KG1 (cell line): ENCODE measurements at places on chromosomes 16 and 17.

- DNase-seq = no peak
Measured at GRCh38 chr17:1635675-1636465, 7.2 kb upstream of the SLC43A2 start.

DNA sequence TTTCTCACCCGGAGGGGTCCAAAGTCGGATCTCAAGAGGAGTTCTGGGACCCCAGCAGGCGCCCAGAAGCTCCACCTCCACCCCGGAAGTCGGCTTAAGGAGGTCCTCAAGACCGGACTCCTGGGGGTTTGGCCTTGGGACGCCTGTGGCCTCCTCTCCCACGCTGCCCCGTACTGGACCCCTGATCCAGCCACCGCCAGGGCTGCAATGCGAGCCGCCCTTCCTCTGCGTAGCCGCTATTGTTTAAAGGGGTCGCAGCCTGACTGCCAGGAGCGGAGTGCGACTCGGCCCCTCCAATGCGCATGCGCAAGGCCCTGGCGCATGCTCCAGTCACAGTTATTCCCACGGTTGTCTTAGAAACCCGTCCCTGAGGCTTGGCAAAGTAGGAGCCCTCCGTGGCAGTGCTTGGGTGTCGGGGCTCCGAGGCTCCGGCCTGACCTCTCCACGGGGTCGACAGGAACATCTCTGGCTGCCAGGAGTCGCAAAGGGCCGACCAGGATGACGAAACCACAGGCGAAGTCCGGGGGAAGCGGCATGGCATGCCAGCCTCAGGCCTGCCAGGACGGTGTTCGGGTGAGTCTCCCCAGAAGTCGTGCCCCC, 719.0 kb downstream of the KCNJ18 start:
- DNase-seq = no peak

DNA sequence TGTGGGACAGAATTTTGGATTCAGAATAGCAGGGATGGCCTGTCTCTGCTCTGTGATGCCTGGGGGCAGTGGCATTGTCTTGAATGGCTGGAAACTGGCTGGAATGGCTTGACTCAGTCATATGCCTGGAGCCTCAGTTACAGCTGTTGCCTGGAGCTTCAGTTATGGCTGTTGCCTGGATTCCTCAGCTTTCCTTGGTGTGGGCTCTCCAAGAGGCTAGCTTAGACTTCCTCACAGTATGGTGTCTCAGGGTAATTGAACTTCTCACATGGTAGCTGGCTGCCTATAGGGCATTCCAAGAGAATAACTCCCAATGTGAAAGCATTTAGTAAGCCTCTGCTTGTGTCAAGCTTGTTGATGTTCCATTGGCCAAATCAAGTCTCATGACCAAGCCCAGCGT, 21.1 kb downstream of the KRT23 start:
- no peak for DNase-seq

DNA sequence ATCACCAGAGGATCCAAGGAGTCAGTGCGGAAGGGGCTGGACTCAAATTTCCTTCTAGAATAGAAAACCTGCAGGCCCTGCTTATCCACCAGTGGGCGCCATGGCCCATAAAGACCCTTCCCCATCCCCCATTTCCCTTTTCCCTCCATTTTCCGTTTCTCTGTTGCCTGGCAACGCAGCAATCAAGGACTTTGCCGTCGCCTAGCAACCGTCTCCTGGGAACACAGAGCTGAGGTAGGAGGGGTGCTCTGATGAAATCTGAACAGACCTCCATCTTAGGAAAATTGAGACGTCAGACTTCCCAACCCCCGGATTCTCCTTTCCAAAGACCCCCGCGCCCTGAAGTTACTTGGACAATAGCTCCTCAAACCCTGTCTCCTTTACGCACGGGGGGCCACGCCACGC, 5.7 kb downstream of the DLG4 start:
- DNase-seq = no peak

GRCh38 chr17:7857713-7858521, at the start of gene CYB5D1:
Gene CYB5D1, plus strand, starts transcription at chr17:7858003. Its CDS starts 132 bp downstream, at chr17:7858135.
- DNase-seq = no peak

GRCh38 chr17:52228823-52229222, 70.3 kb upstream of the CA10 start:
- DNase-seq = no peak
